ENCODE measurements at places on chromosomes 2 and 18. TPM values are rescaled to one million over a fixed set of nuclear protein-coding genes. Genes with fewer than 3 reads are reported as not detected.

DNA sequence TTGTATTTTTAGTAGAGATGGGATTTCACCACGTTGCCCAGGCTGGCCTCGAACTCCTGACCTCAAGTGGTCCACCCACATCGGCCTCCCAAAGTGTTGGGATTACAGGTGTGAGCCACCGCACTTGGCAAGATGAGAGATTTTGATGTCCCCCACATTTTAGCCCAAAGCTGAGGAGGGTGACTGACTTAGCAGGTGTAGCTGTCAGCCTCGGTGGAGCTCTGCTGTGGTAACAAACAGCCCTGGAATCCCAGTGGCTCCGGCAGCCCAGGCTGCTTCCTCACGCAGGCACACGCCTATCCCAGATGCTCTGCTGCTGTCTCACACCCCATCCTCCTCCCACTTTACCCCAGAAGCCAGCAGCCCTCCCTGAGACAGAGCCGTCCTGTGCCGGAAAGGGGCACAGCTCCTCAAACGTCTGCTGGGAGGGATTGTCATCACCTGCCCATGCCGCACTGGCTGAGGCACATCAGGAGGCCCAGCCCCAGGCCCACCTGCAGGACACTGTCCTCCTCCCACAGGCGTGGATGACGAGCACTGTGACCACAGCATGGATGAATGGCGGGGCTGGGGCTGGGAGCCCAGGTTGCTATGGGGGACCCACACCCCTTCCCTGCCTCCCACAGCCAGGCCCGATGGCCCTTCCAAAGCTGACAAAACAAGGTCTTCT lies 10.6 kb upstream of the BOK start:
- H3K27me3 ChIP-seq = peaks cover 81% of the 10 kb centered on the region
- no peak for DNase-seq
- no peak overlapping the region for H3K27ac ChIP-seq
- H3K4me3 ChIP-seq = no peak overlapping the region
- H3K36me3 ChIP-seq = no peaks in the 10 kb centered on the region

GRCh38 chr2:1004398-1004797 lies 53.7 kb downstream of the SNTG2 start:
- no peak for DNase-seq
- no peaks in the 10 kb centered on the region for H3K27me3 ChIP-seq
- H3K4me3 ChIP-seq = no peak overlapping the region
- no peak overlapping the region for H3K27ac ChIP-seq
- no peaks in the 10 kb centered on the region for H3K36me3 ChIP-seq
- no peaks in the 10 kb centered on the region for H3K4me1 ChIP-seq

- no peak overlapping the region for H3K4me3 ChIP-seq
- DNase-seq = no peak
- H3K27me3 ChIP-seq = no peaks in the 10 kb centered on the region
- H3K36me3 ChIP-seq = no peaks in the 10 kb centered on the region
- H3K27ac ChIP-seq = no peak overlapping the region
- H3K4me1 ChIP-seq = no peaks in the 10 kb centered on the region
Measured at GRCh38 chr18:45250479-45250878, 364.8 kb upstream of the SLC14A2 start.

DNA sequence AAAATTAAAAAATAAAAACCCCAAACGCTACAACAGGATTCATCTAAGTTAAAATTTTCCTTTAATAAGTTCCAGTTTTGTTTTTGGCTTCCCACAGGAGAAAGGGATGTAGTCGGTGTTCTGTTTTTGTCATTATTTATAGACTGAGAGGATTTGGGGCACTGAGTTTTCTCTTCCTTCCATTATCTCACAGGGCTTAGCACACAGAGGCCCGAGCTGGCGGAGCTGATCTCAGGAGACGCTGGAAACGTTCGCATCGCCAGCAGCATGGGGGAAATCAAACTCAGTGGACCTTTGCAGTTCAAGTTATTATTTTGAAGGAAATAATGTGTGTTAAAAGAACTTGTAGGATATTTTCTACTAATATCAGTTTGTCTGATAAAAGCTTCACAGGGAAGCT lies 669.7 kb upstream of the SALL3 start:
- no peak overlapping the region for H3K27ac ChIP-seq
- no peaks in the 10 kb centered on the region for H3K36me3 ChIP-seq
- DNase-seq = no peak
- no peaks in the 10 kb centered on the region for H3K27me3 ChIP-seq
- H3K4me3 ChIP-seq = no peak overlapping the region

DNA sequence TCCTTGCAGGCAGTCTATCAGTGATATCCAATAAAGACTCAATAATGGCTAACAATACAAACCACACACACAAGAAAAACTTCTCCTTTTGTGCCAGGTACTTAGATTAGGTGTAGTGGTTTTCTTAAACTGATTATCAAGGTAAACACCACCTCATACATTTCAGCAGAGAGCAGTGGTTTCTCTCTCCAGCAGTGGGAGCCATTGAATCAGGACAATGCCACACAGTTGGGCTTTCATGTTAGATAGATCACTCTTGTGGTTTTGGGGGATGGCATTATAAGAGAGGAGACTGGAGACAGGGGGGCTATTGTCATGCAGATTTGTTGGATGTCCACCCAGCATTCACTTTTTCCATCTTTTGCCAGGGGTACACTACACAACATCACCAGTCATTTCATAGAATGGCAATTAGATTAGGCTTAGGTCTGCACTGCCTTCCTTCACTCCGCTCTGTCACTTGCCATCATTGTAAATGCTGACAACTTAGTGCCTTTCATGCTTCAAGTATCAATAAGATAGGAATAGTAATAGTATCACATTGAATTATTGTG lies 13.6 kb upstream of the IRS1 start:
- H3K27ac ChIP-seq = no peak overlapping the region
- DNase-seq = peak; percentile 62
- H3K4me3 ChIP-seq = no peak overlapping the region
- H3K36me3 ChIP-seq = no peaks in the 10 kb centered on the region

ANKRD29 gene
- 3.4 TPM for total RNA-seq

IL36A gene
- total RNA-seq = 0.99 TPM

VIL1 gene
- total RNA-seq = 0.14 TPM
